Endothelial cell of umbilical vein (primary cell): ENCODE measurements at places on chromosomes 4 and X. TPM values are rescaled to one million over a fixed set of nuclear protein-coding genes. Genes with fewer than 3 reads are reported as not detected.
A peak's percentile ranks its signal among the peaks of the same experiment; 100 is the strongest.

The FGA gene
- polyA plus RNA-seq = not detected in 2 replicates

The HSD17B13 gene
- 0.06 and 0.07 TPM in 2 replicates for polyA plus RNA-seq

The GLRB gene
- 3.6 and 3.8 TPM in 2 replicates for polyA plus RNA-seq

The PLAC1 gene
- 2.4 and 2.8 TPM in 2 replicates for polyA plus RNA-seq

The TLR7 gene
- polyA plus RNA-seq = not detected in 2 replicates

The PRPS1 gene
- polyA plus RNA-seq = 23.8 and 30.9 TPM in 2 replicates

GRCh38 chr4:168884251-168885124 lies 125.6 kb downstream of the CBR4 start:
- DNase-seq = no peak

GRCh38 chr4:37441231-37442061 lies 196.9 kb downstream of the NWD2 start:
- DNase-seq = no peak

DNA sequence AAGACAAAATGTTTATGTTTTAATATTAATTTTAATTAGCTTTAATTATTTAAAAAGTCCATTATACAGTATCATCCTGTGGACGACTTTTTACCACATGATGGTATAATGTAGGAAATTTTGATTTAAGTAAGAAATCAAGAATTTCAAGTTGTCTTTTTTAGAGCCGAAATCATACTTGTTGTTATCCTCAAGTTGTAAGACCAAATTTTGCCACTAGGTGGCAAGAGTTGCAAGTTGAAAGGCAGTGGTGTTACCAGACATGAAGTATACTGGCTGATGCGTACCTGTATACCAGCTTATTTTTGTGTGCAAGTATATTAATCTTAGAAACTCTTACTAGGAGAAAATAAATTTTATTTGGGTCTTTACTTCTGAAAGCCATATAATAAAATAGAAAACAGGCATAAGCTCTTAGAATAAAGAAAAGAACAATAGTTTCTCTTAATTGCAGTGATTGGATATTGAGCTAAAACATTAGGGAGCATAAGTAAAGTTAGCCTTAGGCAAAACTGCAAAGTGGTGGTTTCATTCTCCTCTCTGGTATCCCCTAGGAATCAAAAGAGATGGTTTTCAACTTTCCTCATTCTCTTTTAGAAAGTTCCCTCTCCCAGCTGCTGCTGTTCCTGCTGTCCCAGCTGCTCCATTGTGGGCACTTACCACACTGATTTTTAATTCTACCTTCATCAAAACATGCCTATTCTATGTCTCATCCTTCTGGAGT lies 118.0 kb upstream of the WDFY3 start:
- peak; percentile 67 for DNase-seq

DNA sequence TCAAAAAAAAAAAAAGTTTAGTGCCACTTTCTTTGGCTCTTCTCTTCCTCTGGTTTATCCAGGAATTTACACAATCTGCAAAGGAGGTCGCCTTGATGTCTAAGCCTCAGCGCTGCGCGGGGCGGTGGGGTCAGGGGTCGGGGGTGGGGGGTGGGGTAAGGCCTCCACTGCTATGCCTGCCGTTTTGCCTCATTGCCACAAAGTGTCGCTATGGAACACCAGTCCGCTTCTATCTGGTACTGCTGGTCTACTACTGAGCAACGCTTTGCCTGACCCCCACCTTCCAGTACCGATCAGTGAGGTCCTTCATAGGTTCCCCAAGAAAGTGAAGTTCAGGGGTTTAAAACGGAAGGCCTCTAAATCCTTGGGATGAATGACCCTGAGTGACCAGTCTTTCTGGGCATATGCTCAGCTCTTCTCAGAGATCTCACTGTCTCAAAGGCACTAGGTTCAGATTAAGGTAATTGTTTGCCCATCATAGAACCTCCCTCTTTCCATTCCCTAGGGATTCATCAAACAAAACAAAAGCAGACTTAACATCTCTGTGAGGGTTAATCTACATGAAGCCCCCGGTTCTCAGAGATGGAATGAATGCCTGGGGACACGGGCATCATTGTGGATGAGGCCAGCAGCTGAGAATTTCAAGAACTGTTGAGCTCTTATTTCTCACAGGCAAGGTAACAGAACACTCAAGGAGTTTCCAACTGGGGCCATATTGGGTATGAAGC lies 16.9 kb upstream of the TSR2 start:
- DNase-seq = peak; percentile 1

- DNase-seq = no peak
Observed at GRCh38 chr4:13298655-13299054, 185.5 kb downstream of the RAB28 start.

- DNase-seq = no peak
Observed at GRCh38 chr4:32199639-32200038, 1479.5 kb downstream of the PCDH7 start.

- no peak for DNase-seq
Observed at GRCh38 chrX:154696676-154697045, 43.3 kb upstream of the CTAG2 start.

DNA sequence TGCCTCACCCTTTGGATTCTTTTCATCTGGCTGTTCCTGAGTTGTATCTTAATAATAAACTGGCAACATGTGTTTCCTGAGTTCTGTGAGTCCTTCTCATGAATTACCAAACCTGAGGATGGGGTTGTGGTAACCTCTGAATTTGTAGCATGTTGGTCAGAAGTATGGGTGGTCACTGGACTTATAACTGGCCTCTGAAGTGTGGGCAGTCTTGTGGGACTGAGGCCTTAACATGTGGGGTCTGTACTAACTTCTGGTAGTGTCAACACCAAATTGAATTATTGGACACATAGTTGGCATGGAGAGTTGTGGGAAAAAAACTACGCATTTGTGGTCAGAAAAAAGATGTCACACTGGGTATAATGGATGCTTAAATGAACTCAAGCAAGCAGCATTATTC lies 45.0 kb upstream of the TNIP3 start:
- DNase-seq = no peak

- DNase-seq = no peak
Observed at GRCh38 chrX:154718616-154719015, 32.3 kb downstream of the GAB3 start.
